ENCODE measurements at places on chromosomes 12 and 14.

- no peak for DNase-seq
Measured at GRCh38 chr14:53310412-53310811, 157.3 kb upstream of the DDHD1 start.

GRCh38 chr14:71726580-71727021, 205.6 kb upstream of the RGS6 start:
- no peak for DNase-seq

- DNase-seq, result no peak
Measured at GRCh38 chr14:38285962-38286361, 30.1 kb upstream of the CLEC14A start.

DNA sequence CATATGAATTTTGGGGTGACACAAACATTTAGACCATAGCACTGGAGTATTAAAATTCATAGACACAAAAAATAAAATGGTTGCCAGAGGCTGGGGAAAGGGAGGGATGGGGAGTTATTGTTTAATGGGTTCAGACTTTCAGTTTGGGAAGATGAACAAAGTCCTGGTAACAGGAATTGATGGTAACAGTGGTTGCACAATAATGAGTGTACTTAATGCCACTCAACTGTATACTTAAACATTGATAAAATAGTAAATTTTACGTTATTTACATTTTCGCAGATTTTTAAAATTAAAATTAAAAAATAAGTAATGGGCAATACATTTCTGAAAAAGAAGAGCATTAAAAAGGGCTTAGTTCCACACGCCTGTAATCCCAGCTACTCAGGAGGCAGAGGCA, 35.6 kb upstream of the USP15 start:
- no peak for DNase-seq

- no peak for DNase-seq
Measured at GRCh38 chr14:90649083-90649482, 167.1 kb downstream of the TTC7B start.

DNA sequence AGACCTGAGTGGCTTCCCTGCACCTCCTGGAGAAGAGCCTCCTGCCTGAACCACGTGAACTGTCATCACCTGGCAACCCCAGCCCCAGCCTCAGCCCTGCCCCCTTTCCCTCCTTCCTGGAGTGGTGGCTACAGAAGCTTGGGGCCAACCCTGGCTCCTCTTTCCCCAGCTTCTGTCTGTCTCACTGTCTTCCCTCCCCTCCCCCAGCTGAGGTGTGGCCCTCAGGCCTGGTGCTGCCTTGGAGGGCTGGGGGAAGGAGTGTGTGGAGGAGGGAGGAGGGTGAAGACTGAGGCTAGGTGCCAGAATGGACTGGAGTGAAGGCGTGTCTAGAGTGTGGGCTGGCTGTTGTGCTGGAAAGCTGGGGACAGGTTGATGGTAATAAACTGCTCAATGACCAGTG, 9.7 kb downstream of the NFATC4 start:
- no peak for DNase-seq

DNA sequence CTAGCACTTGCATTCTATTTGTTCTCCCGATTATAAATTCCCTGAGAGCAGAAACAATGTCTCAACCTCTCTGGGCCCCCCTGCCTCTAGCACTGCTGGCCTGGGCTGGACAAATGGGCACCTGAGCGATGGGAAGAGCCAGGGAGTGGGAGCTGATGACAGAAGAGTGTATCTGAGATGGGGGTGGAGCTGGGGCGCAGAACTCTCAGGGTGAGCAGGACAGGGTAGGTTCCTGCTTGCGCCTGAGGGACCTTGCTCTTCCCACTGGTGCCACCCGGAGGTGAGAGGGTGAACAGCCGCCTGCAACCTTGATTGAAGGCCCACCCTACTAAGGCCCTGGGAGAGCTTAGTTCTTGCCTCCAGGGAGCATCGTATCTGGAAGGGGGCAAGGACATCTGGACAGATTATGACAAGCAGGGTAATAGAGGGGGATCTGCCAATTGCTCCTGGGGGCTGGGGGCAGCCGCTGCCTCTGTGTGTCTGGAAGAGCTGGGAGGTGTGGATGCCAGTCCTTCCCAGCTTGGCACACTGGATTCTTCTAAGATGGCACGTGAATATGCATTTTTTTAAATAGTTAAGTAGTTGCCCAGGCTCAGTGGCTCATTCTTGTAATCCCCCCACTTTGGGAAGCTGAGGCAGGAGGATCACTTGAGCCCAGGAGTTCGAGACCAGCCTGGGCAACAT, 43.0 kb upstream of the TSPAN9 start:
- DNase-seq, result peak; percentile 48

DNA sequence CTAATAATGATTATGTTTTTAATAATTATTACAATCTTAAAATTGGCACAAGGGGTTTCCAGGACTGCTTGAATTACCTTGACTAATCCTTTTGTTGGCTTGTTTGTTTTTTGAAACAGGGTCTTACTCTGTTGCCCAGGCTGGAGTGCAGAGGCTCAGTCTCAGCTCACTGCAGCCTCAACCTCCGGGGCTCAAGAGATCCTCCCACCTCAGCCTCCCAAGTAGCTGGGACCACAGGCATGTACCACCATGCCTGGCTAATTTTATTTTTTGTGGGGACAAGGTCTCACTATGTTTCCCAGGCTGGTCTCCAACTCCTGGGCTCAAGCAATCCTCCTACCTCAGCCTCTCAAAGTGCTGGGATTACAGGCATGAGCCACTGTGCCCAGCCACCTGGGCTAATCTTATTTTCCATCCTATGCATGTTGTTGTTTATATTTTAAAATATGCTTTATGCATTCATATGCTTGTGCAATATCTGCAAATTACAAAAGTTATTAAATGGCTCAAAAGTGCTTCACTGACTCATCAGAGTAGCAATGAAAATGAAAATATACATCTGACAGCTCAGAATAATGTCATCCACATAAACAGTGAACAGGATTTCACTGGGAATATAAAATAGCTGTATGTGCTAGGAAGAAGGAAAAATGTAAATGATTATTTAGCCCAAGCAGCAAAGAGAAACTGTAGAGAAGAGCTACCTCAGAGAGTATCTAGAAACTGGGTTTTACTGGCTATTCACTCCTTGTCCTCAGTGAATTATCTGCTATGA, 24.8 kb upstream of the PLEKHG6 start:
- no peak for DNase-seq

DNA sequence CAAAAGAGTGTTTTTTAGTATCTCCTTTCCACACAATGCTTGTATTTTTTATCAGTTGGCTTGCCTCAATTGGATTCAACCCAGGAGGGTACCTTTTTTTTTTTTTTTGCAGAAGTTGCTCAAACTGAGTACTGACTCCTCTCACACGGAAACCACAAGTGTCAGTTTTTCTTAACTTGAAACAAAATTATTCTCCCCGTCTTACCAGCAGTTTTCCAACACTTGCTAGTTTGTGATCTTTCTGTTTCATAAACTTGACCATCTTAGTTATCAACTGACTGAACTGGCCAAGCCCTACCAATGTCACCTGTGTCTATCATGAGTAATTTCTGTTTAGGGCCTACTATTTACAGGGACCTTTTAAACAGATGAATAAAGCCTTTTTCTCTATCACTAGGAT, 34.1 kb upstream of the ITPR2 start:
- DNase-seq, result no peak

GRCh38 chr14:50383618-50384225, 13.0 kb downstream of the CDKL1 start:
- no peak for DNase-seq

DNA sequence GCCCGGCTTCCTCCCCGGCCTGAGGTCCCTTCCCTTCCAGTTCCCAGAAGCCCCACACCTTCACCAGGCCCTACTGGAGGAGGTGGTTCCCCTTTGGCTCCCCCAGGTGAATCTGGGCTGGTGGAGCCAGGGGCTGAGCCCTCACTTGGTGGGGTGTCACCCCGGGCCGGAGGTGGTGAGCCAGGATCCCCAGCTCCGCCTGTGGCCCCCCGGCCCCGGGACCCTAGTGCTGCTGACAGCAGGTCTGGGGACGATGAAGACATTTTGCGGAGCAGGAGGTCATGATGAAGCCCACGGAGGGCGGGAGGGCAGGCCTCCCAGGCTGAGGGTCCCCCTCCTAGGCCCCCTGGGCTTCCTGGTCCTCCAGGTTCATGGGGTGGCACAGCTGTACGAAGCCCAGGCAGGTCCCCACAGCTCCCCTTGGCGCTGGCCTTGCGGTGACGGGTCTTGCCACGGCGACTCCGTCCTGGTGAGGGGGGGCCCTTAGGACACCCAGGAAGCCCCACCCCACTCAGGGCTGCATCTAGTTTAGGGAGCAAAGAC, 16.6 kb downstream of the MAP3K12 start:
- no peak for DNase-seq

- DNase-seq, result no peak
Measured at GRCh38 chr14:68669111-68669511, 123.8 kb downstream of the ZFP36L1 start.

DNA sequence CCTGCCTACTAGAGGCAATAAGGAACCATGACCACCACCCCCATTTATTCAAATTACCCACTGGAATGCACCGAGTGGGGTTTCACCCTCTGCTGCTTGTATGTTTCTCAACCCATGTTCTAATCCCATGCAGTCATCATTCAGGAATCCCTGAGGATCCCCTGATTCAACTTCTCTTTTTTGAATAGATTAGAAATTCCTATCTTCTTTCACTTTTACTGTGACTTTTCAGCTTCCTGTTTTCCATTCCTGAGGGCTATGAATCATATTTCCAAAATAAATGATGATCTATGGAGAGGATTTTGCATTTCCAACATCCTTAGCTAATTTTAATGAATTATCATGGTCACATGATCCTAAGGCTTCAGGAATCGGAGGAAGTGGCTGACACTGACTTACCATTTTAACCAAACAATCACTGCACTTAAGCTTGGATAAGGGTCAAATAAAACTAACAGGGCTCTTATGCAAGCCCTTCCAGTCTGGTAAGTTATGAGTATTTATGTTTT, 19.4 kb upstream of the P2RX4 start:
- DNase-seq, result no peak

- no peak for DNase-seq
Measured at GRCh38 chr14:101628975-101629374, 67.7 kb downstream of the DIO3 start.

DNA sequence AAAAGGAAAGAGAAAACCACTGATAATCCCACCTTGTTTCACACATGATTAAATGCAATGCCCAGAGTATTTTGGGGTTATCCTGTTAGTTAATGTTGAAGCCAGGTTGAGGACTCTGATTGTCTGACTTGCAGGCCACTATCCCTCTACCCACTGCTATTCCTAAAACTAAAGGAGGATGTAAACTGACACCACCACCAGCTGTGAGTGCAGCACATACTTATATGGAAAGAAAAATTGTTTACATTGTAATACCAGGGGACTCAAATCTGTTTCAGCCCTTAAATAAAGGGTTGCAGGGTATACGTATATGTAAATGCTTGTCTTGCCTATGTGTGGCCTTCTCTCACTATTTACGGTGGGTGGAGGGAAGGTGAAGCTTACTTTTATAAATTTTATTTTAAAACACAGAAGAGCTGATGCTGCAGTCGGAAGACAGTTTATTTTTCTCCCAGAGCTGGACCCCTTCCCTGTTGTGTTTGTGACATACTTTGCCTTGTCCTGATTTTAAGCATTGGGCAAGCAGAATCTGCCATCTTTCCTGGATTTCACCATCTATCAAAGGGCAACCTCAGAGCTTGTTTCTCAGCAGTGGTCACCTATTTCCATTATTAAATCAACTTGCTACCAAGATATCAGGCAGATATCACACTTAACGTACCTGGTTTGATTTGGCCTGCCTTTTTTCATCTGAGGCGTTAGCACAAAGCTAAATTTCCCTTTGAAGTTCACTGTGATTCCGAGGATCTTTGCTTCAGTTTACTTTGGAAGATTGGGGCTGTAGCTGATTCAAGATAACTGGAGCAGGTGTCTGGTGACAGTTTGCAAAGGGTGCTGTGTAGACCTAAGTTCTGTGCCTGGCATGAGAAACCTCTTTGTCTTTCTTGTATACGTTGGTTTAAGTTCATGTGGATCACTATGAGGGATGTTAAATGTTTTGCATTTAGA, 25.2 kb downstream of the DAAM1 start:
- DNase-seq, result no peak

GRCh38 chr12:47990351-47991105, 13.7 kb downstream of the COL2A1 start:
- peak; percentile 57 for DNase-seq

DNA sequence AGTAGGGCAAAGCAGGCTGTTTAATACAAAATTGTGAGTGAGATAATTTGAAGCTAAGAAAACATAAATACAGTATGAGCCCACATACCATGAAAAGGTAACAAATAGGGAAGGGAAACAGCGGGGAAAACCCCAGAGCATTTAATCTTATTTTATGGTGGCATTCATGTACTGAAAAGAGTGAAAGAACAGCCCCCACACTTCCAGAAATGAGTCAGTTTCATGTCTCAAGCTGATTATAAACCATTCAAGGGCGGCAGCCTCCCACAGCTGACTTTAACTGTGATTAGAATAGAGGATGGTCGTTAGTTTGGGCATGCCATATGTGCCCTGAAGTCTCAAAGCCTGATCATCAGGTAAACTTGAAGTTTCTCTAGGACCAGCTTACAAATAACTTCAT, 64.5 kb downstream of the FOXG1 start:
- DNase-seq, result no peak

GRCh38 chr14:104036212-104036611, 49.3 kb upstream of the ASPG start:
- no peak for DNase-seq

GRCh38 chr14:85241022-85241855, 288.7 kb upstream of the FLRT2 start:
- no peak for DNase-seq

DNA sequence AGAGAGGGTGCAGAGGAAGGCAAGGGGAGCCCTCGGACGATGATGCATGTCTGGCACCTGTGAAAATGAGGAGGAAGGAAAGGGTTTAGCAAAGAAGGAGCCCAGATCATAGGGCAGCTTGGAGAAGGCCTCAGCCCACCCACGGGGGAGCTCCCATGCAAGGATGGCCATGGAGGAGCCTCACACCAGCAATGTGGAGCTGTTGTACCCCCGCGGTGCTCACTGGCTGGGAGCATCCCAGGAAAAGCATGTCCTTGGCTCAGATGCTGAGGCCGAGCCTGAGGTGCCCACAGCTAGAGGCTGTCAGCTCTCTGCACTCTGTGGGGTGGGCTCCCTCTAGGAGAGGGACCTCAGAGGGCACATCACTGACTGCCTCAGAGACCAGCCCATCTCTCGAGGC, 622.6 kb downstream of the AACS start:
- no peak for DNase-seq

GRCh38 chr12:6871052-6871957, 1.8 kb downstream of the SPSB2 start:
- DNase-seq, result peak; percentile 53

- DNase-seq, result no peak
Measured at GRCh38 chr14:30854492-30854891, 19.9 kb upstream of the COCH start.

DNA sequence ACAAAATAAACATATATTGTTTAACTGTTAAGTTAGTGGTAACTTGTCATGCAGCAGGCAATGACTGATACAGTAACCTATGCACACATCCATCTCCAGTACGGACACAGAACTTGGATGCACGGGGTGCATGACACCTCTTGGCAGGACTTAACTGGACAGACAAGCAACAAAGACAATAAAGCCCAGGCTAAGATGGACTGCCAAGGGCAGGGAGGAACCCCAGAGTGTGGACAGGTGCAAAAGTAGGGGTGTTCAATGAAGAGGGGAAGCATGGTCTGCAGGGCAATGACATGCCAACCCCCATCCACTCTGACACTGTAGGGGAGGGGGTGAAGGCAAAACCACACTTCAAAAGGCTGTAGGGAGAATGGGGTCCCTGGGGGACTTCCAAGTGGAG, 11.7 kb downstream of the SSH1 start:
- DNase-seq, result no peak

- DNase-seq, result no peak
Measured at GRCh38 chr12:91335699-91336098, 153.1 kb upstream of the DCN start.

Data from stimulated activated CD4-positive, alpha-beta T cell treated with anti-CD3 and anti-CD28 coated beads, Interleukin-1b, Interleukin-23, amount 100 ng/mL, for 48 hours (primary cell).